NCI-H1417 treated with DMSO at 0.1 percent for 48 hours (cell line): ENCODE measurements at places on chromosomes 5 and 9.

GRCh38 chr5:119694284-119694683 lies 64.9 kb downstream of the FAM170A start:
- DNase-seq = no peak

DNA sequence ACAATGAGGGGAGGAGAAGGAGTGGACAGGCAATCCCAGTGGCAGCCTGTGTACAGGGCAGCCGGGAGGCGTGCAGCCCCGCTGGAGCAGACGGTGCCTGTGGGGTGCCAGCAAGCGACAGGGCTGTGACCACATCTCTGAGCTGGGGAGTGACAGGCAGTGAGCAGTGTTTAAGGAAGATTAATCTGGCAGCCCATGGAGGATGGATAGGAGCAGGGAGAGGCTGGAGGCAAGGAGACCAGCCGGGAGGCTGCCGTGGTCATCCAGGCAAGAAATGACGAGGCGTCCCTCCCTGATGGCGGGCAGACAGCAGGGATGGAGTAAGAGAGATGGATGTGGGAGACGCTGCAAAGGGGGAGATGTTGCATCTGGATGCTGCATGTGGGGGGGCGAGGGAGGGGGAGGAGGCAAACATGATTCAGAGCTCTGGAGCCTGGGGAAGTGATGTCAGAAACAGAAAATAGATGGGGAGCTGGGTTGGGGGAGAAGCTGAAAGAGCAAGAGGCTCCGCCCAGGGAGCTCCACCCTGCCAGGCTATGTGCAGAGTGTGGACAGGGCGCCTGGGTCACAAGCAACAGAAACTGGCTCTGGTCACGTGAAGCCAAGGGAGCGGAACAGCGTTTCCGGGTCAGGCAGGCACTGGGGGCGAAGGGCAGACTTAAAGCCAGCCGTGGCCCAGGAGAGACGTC lies 12.6 kb downstream of the UNC5A start:
- DNase-seq = no peak

- DNase-seq = no peak
Observed at GRCh38 chr5:156534906-156535485, 208.0 kb downstream of the SGCD start.

DNA sequence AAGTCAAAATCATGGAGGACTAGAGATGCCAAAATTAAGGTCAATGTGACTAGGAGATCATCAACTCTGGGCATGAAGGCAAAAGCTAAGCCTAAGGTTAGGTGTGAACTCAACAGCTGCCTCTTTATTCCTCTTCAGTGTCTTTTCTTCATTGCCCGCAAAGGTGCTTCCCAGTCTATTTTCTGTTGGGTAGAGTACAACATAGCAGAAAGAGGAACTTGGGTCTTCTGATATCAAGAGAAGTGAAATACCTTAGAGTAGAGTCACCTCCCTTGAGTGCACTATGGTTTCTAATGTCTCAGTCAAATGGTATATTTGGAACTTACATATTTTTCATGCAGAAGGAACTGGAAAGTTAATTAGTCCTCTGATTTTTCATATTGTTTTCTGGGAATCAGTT lies 122.5 kb upstream of the GRIN3A start:
- no peak for DNase-seq

- DNase-seq = no peak
Observed at GRCh38 chr5:115586525-115587146, 15.6 kb downstream of the TICAM2 start.

- DNase-seq = no peak
Observed at GRCh38 chr5:115718927-115719326, 93.1 kb upstream of the TMED7 start.

GRCh38 chr5:17213938-17214337 lies 3.5 kb upstream of the BASP1 start:
- no peak for DNase-seq

GRCh38 chr9:104779334-104779733 lies 15.4 kb downstream of the NIPSNAP3B start:
- no peak for DNase-seq

DNA sequence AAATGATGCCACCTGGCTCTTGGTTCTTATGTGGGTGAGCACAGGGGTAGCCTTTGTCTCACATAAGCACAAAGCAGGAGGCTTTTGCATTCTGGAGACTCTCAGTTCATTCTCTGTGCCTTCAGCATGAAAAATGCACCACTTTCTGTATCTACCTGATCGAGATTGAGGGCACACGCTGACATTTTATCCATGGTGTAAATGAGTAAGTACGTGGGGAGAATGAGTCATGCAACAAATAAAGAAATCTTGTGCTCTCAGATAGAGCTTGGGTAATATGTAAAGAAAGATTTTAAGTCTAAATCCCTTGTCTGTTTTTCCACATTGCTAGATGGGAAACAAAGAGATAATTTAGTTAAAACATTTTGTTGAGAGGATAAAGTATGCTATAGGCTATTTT lies 607.2 kb upstream of the WWC1 start:
- no peak for DNase-seq

DNA sequence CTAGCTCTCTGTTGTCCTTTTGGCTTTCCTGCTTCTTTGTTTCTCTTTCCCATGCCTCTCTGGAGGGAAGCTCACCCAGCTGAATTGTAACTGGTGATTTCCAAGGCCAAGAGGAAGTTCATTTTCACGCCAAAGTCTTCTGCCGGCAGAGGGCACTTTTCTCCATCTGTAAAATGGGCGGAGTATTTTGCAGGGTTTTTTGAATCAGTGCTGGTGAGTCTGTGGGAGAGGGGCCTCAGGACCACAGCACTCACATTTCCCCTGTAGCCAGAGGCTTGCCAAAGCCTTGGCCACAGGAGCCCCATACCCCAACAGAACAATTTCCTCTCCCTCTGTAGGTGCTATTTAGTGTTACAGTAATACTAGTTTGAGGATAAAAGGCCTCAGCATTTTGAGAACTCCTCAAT lies 42.3 kb upstream of the MATR3 start:
- DNase-seq = no peak

DNA sequence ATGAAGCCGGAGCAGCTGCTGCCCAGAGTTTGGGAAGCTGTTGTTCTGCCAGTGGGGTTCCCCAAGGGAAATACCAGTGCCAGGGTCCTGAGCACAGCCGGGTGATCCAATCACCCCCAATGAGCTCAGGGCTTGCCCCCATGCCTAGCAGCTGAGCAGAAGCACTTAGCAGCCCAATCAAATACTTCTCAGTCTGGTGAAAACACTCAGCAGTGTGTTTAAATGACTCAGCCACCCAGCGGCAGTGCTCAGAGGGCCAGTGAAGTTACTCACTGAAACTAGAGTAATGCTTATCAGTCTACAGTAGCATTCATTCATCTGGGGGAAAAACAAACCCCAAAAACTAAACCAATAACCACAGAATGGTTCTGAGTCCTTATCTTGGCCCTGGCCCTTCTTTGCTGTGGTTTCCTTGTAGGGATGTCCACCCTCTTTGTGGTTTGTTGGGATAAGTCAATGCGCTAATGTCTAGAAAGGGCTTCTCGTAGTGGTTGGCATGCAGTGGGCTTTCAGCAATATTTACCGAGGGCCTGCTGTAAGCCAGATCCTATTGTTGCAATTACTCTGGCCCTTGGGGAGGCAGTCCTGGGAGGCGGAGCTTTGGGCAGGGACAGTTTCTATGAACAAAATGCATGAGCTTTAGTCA lies 43.1 kb downstream of the LHX2 start:
- no peak for DNase-seq

DNA sequence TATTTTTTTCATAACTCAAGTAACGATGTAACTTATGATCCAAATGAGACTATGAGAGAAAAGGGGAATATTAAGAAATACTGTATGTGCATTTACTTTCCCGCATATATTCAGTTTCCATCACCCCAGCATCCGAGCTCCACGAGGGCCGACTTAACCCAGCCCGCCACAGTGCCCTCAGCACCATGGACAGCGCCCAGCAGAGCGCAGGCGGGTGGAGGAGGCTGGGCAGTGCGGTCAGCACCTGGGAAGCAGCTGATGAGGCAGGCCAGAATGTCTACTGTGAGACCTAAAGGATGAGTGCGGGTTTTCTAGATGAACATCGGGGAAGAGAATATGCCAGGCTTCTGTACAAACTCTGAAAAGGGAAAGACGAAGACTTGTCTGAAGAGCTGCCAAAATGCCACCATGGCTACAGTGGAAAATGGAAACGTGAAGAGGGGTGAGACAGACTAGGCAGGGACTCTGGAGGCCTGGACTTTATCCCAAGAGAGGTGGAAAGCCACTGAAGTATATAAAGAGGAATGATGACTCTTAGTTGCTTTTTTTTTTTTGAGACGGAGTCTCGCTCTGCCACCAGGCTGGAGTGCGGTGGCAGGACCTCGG lies 34.5 kb upstream of the MED27 start:
- no peak for DNase-seq

GRCh38 chr9:25936031-25936430 lies 257.8 kb upstream of the TUSC1 start:
- no peak for DNase-seq

DNA sequence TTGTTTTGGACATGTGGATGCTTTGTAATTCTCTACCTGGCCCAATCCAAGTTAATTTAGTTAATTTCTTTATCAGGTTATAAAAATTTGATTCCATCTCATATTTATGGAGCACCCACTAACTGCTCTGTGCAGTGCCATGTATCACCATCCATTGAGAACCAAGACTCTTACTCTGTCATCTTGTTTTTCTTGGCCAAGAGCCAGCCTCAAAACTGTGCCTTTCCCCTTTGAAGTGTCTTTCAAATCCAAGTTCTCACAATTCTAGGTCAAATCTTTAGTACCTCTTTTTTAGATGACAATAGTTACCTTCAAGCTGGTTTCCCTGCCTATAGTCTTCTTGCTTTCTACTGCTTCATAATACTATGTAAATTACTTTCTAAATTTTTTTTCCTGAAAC lies 3.2 kb downstream of the COMMD10 start:
- DNase-seq = no peak

GRCh38 chr9:126095546-126096190 lies 231.0 kb upstream of the MVB12B start:
- DNase-seq = no peak

DNA sequence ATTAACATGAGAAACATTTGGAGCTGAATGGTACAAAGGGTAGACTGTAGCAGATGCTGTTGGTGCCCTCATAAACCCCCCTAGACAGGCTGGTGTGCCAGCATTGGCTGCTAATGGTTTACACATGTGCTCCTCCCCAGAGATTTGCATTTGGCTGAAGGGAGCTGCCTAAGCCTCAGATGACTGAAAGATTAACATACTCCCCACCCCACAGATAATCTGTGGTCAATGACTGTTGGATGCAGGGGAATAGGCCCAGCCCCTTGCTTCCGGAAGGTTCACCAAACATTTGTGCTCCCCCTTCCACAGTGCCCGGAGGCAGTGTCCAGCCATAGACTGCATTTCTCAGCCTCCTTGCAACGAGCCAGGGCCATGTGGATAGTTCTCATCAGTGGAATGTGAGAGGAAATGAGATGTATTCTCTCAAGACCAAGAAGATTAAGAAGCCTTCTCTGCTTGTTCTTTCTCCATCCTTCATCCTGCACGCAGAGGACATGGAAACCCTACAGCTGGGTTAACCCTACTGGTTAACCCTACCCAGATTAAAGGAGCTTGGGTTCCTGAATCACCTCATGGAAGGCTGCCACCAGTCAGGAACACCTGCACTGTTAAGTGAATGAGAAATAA lies 79.6 kb downstream of the PHAX start:
- DNase-seq = no peak

- no peak for DNase-seq
Observed at GRCh38 chr5:131394128-131394527, 130.3 kb downstream of the CDC42SE2 start.

- DNase-seq = no peak
Observed at GRCh38 chr5:15959370-15960164, 220.0 kb downstream of the MARCHF11 start.

DNA sequence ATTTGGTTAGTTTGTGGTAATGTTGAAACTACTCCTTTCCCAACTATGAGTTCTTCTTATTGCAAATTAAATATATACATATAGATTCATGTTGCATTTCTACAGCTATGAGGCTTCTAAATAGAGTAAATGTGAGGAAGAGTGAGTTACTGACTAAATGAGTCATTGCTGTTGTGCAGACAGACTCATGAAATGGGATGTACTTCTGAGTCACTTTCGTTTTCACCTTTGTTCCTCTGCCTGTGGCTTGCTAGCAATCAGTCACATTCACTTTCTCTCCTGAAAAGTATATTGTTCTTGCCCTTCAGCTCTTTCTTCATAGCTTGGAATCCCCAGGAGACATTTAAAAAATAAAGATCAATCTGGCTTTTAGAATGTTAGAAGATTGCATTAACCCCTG lies 295.5 kb upstream of the SMC2 start:
- no peak for DNase-seq
